ENCODE measurements at places on chromosomes 1 and 21. TPM values are rescaled to one million over a fixed set of nuclear protein-coding genes. Genes with fewer than 3 reads are reported as not detected.

The PYHIN1 gene
- not detected for total RNA-seq

The C1orf185 gene
- not detected for total RNA-seq

The OVAAL gene
- total RNA-seq = 0.10 TPM

The INAVA gene
- 39.8 TPM for total RNA-seq

The REG4 gene
- not detected for total RNA-seq
